Esophagus mucosa (tissue), 1 donor: ENCODE measurements at places on chromosomes 16 and 17. TPM values are rescaled to one million over a fixed set of nuclear protein-coding genes. Genes with fewer than 3 reads are reported as not detected.

The CACNB1 gene
- total RNA-seq, result 2.0 TPM

The KRTAP9-8 gene
- not detected for total RNA-seq

The SLC26A11 gene
- total RNA-seq, result 7.2 TPM

The ANKRD40 gene
- 15.9 TPM for total RNA-seq

The ZNF205 gene
- 5.6 TPM for total RNA-seq

The TMEM220 gene
- 4.0 TPM for total RNA-seq

The TPSD1 gene
- total RNA-seq, result not detected

The ACSM2A gene
- not detected for total RNA-seq

The PSKH1 gene
- 15.5 TPM for total RNA-seq

The PAM16 gene
- 34.3 TPM for total RNA-seq

The AANAT gene
- total RNA-seq, result not detected

The TAF15 gene
- total RNA-seq, result 156 TPM

The CES4A gene
- 6.0 TPM for total RNA-seq

The GCGR gene
- total RNA-seq, result 0.08 TPM

GRCh38 chr17:80826955-80827645, 164.5 kb upstream of the CHMP6 start:
- peak; percentile 88 for ATAC-seq

- ATAC-seq, result no peak
Observed at GRCh38 chr16:5215901-5216300, 118.3 kb upstream of the EEF2KMT start.

DNA sequence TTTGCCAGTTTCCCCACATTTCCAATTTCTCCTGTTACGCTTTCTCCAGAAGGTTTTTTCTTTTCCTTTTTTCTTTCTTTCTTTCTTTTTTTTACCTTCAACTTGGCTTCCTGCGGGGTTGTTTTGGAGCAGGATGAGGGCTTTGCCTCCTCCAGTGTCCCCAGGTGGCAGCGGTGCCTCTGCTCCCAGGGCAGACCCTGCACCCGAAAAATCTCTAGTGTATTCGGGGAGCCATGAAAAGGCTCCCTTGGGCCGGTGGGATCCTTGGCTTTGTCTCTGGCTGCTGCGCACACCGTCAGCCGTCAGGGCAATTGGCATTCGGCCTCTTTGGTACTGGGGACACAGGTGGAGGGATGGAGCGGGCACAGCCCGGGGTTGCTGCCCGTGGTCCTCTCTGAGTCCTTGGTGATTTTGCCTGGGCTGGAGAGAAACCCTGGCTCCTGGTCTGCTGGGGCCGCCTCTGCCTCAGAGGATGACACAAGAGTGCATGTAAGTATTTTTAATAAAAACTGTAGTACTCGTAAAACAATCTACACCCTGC, 846 bp downstream of the ITGB3 start:
- ATAC-seq, result no peak

DNA sequence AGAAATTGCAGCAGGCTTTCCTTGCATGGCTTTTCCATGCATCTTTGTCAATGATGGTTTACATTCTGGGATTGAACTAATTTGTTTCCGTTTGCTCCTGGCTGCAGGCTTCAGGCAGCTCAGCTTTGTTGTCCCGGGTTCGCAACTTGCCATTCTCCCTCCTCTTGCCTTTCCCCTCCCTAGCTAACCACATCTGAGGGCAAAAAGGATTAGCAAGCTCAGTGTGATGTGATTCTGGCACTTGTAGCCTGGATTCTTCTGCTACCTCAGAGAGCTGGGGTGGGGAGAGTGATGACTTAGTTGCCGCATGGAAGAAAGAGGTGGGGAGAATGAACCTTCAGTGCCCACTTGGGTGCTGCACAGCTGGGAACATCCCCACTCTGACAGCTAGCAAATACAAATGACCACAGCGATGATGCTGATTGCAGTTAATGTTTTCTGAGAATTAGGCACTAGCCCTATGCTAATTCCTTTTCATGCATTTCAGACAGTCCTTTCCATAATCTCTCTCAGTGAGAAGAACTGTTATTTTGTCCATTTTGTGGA, 120.2 kb upstream of the SALL1 start:
- ATAC-seq, result no peak

GRCh38 chr17:80220054-80220735, at the start of the genes SGSH and SLC26A11:
Gene SGSH, minus strand, starts transcription at chr17:80220333. Its CDS starts 20 bp downstream, at chr17:80220313.
Gene SLC26A11, plus strand, starts transcription at chr17:80220427. Its CDS starts 1,134 bp downstream, at chr17:80221561.
- peak; percentile 76 for ATAC-seq

- ATAC-seq, result no peak
Observed at GRCh38 chr16:8679151-8679550, 4.7 kb downstream of the ABAT start.

- peak; percentile 41 for ATAC-seq
Observed at GRCh38 chr17:40122136-40122998, 596 bp downstream of the MSL1 start.

GRCh38 chr17:73064084-73064938, 28.2 kb downstream of the SLC39A11 start:
- ATAC-seq, result peak; percentile 17

GRCh38 chr16:56700195-56700594, 17.9 kb downstream of the MT1X start:
- no peak for ATAC-seq

DNA sequence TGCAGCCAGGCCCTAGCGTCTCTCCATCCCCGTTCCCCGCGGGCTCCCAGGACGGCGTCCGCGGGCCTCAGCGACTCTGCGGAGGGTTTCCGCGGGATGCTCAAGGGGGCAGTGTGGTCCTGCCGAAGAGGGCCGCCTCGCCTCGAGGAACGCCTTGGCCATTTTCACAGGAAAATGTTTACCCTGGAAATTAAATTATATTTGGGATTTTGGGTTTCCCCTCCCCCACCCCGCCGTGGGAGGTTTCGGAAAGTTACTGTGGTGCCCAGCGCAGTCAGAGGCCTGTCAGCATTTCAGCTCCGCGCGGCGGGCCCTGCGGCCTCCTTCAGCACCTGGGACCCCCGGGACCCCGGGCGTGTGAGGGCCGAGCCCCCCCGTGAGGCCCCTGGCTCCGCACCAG, 94.5 kb downstream of the PCTP start:
- no peak for ATAC-seq

GRCh38 chr16:49344401-49344800, 29.2 kb upstream of the C16orf78 start:
- ATAC-seq, result no peak

DNA sequence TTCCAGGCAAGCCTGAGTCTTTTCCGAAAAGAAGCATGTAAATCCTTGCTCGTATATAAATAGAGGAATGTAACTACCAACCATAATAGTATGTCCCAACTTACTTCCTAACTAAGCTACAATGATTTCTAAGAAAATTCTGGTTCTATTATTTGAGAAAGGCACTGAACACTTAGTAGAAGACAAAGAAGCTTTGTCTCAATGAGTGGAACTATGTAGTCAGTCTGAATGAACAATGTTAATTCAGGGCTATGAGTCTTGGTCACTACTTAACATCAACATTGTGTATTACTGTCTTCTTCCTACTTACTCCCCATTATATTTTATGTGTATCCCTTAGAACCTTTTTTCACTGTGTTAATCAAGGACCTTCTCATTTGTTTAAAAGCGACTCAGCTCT, 206.0 kb downstream of the CYB561 start:
- ATAC-seq, result no peak

DNA sequence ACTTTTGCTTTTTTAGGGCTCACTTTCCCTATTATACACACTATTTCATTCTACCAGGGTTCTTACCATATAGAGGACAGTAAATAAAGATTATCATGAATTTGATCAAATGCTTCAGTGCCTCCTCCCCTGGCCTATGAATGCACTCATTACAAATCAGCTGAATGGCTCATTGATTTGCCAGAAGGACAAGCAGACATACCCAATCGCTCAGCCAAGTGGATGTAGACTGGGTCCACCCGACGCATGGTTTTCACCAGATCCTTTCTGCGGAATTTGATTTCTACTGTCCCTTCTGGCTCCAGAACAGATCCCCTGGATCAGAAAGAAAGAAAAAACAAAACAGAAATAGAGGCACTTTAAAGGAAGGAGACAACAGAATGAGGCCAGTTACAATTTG, 162.6 kb downstream of the AATF start:
- no peak for ATAC-seq

- ATAC-seq, result no peak
Observed at GRCh38 chr17:31357839-31358394, 33.6 kb upstream of the RAB11FIP4 start.

- no peak for ATAC-seq
Observed at GRCh38 chr17:77802811-77803220, 155.7 kb upstream of the TNRC6C start.

- ATAC-seq, result no peak
Observed at GRCh38 chr16:82758904-82759303, 132.1 kb downstream of the CDH13 start.

GRCh38 chr16:14405611-14406537, 224.2 kb downstream of the PARN start:
- peak; percentile 51 for ATAC-seq

DNA sequence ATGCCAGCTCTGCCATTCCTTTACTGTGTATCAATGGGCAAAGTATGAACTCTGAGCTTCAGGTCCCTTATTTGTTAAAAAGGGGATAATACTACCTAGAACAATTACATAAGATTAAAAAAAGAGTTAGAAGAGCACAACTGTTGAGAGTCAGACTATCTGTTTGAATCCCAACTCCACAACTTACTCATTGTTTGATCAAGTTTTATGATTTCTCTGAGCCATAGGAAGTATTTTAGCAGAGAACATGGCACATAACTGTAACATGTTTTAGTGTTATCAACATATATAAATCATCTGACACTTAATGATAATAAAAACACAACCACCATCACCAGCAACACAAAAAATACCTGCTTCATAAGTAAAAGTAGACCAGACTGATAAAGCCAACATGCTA, 421.3 kb downstream of the ZFHX3 start:
- ATAC-seq, result no peak

GRCh38 chr17:38358586-38359513, 7.2 kb downstream of the SOCS7 start:
- ATAC-seq, result no peak

- no peak for ATAC-seq
Observed at GRCh38 chr16:84234321-84235241, 5.2 kb downstream of the KCNG4 start.

GRCh38 chr16:49599704-49600103, 226.1 kb downstream of the C16orf78 start:
- ATAC-seq, result no peak

- no peak for ATAC-seq
Observed at GRCh38 chr16:69141936-69142335, 9.5 kb downstream of the UTP4 start.

DNA sequence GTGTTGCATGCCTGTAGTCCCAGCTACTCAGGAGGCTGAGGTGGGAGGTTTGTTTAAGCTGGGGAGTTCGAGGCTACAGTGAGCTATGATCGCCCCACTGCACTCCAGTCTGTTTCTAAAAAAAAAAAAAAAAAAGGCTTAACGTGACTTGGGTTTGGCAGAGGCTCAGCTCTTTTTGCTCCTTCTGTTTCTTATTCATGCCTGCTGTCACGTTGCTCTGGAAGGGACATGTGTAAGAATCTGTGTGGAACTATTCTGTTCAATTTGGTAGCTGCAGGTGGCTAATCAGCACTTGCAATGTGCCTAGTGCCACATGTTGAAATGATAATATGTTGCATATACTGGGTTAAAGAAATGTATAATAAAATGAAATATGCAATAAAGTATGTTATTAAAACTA, 20.9 kb upstream of the SYT17 start:
- no peak for ATAC-seq
